ENCODE measurements at places on chromosomes 12 and 14. TPM values are rescaled to one million over a fixed set of nuclear protein-coding genes. Genes with fewer than 3 reads are reported as not detected.

The C12orf60 gene
- total RNA-seq, result 0.87 TPM

The GDF3 gene
- not detected for total RNA-seq

The ACSM4 gene
- not detected for total RNA-seq

The TMTC3 gene
- 4.5 TPM for total RNA-seq

The CPSF2 gene
- 71.5 TPM for total RNA-seq

The EMP1 gene
- 37.6 TPM for total RNA-seq

The RNASE3 gene
- not detected for total RNA-seq

The KIF26A gene
- total RNA-seq, result 0.53 TPM
